ENCODE measurements at places on chromosomes 7 and 10.

- DNase-seq = no peak
Observed at GRCh38 chr7:17477182-17477581, 178.7 kb downstream of the AHR start.

DNA sequence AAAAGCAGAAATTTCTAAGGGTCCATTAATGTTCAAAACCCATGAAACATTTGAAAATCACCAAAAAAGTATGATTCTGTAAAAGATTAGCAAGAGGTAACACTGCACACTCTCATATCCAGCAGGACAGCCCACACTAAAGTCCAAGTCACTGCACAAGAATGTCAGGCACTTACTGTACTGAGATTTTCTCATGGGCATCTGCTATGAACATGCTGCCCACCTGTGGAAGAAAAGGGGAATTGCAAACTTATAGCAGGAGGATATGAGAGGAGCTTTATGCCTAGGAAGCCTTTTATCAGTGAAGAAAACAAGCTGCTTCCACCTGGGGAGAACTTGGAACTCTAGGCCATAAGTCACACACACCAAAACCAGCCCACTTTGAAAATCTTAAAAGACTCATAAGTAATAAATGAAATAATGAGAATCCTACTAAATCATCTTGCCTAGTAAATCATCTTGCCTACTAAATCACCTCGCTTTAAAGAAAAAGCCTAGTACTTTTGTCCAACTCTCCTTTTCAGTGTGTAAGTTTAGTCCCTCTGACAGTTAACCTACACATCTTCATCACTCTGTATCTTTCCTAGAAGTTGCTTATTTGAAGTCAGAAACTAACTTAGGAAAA, 46.1 kb downstream of the ARMH3 start:
- DNase-seq = peak; percentile 28

- no peak for DNase-seq
Observed at GRCh38 chr10:549391-549790, 140.1 kb downstream of the DIP2C start.

DNA sequence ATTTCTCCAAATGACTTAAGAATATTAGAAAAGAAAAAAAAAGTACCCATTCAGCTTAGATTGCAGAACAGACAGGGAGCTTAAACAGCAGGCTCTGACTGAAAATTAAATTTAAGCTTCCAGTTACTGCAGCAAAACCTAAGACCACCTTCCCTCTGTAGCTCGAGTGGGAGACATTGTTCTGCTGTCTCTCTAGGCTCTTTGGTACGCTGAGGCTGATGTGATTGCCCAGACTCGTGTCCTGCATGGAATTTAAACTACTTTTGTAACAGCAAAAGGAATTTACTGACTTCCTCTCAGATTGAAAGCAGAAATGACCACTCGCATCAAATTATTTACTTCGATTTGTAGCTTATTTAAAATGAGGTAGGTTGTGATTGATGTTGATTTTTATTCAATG, 124.6 kb downstream of the LRRTM3 start:
- DNase-seq = no peak

GRCh38 chr10:44064317-44064716, 320.6 kb downstream of the CXCL12 start:
- no peak for DNase-seq

- DNase-seq = no peak
Observed at GRCh38 chr7:1192171-1192676, 32.2 kb upstream of the ZFAND2A start.

GRCh38 chr7:108135446-108136190, 5.5 kb upstream of the LAMB4 start:
- no peak for DNase-seq

DNA sequence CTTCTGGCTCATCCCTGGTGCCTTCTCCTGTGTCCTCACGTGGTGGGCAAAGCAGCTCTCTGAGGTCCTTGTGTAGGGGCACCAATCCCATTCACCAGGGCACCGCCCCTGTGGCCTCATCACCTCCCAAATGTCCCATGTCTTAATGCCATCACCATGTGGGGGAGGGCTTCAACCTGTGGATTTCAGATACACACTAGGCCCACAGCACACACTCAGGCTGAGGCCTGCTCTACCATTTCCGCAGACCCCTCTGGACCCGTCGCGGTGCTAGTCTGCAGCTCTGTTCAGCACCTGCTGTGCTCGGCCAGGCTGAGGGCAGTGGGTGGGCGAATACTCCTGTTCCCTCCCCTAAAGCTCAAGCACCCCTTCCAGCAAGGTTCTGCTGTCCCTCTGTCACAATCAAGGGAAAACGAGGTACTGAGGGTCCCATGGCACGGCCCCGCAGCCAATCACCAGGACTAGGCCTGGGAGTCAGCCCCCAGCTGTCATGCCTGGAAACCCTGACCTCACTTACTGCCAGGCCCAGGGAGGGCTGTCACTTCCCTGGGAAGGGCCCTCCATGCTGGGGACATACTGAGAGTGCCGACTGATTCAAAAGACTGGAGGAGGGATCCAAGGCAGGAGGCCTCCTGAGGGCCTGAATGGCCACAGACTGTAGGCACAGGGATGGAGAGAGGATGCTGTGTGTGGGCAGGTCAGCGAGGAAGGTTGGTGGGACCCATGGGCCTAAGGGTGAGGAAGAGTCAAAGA, 123.8 kb upstream of the RET start:
- no peak for DNase-seq

- DNase-seq = no peak
Observed at GRCh38 chr10:95445223-95445836, 115.8 kb downstream of the SORBS1 start.

DNA sequence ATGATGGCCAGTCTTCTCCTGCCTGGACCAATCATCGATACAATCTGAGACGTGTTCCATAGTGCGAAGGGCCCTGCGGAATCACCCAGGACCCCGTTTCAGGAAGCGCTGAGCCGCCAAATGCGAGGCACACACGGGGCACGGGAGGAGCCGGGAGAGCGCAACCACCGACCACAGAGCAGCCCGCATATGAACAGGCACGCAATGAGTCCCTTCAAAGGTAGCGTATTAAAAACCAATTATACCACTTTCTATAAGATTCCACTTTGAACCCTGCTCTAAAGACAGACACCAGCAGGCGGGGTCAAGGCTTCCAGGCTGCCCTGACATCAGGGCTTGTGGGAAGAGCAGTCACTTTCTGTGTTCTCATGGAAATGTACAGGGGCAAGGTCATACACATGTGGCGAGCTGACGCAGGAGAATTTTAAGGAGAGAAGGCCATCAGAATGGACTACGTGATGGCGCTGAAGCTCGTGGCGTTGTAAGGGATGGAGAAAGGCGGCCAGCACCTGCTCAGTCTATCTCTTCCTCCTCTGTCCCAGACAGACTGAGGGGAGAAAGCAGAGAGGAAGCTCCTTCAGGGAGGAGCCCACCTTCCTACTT, 46.2 kb downstream of the AMZ1 start:
- DNase-seq = no peak

- no peak for DNase-seq
Observed at GRCh38 chr7:39293056-39293823, 273.0 kb upstream of the YAE1 start.

DNA sequence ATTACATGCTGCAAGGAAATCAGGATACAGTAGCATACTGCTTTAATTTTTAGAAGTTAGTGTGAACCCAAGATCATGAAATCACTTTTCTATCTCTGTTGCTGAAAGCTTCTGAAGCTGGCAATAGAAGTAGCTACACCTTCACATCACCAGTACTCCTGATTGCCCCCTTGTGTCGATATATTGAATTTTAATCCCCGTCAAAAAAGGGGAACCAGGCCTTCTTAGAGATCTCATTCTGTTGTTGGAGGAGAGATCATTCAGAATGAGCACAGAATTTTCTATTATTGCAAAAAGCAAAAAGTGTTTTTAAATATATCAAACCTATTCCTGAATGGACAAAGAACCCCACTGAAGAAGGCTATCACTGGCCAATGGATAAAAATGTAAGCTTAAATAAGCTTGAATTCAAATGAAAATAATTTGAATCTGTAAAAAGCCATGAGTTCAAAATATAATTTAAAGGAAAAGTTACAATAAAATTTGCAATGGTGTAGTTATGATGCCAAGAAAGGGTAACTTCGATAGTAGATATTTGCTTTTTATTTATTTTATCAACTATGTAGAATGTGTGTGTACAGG, 39.7 kb upstream of the TEX47 start:
- DNase-seq = peak; percentile 5

DNA sequence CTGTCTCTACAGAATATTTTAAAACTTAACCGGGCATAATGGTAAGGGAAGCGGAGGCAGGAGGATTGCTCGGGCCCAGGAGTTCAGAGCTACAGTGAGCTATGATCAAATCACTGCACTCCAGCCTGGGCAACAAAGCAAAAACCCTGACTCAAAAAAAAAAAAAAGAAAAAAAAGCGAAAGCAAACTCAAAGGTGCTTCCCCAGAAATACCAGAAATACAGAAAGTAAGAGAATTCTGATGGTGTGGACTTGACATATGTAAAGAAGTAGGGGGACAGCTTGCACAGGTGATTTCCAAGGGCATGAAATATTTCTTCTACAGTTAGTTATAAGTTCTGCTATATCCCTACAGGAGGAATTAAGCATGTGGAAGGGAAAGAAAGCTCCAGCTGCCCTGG, 69.7 kb upstream of the APBB1IP start:
- no peak for DNase-seq

DNA sequence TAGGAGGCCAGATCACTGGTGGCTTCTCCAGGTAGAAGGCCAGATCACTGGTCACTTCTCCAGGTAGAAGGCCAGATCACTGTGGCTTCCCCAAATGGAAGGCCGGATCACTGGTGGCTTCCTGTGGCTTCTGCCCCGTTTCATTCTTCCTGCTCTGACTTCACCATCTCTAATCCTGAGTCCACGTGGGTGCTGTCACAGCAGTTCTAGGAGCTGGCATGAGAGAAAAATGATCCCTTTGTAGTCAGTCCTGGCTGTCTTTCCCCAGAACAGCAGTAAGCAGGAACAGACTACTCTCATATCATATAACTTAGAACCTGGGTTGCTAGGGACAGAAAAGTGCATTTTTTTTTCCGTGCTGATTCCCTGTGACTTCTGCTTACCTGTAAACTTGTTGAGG, 90.9 kb downstream of the ACTR3B start:
- DNase-seq = no peak

DNA sequence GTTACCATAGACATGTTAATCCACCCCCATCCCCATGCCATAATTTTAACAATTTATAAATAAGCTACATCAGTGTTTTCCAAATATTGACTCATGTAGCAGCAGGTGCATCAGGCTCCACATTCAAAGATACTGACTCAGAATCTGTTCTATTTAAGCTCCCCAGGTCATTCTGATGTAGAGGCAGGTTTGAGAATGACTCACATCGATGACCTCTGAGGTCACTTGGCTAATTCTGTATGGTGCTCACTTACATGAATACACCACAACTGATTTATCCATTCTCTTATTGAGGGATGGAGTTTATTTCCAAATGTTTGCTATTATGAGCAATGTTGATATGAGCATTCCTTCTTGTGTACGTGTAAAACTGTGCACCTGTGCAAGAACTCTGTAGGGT, 1159.0 kb downstream of the TYW1 start:
- no peak for DNase-seq

- DNase-seq = no peak
Observed at GRCh38 chr7:101370836-101371235, 8.2 kb downstream of the COL26A1 start.

DNA sequence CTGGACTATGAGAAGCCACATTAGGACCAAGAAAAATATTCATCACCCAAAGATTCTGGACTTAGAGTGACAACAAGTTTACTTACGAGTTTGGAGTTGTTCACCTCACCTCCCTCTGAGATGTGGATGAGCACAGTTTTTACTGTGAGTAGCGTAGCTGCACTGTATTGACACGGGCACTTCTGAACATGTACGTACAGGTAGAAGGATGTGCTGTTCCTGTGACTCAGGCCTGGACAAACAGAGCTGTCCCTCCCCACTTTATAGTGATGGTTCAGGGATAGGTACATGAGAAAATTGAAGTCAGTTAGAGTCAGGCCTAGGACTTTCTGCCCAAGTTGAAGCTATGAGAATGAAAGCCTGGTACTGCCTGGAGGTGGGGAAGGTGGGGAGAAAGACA, 80.9 kb upstream of the DYNC1I1 start:
- no peak for DNase-seq

- DNase-seq = peak; percentile 58
Observed at GRCh38 chr7:74453322-74454011, at the start of gene GTF2IRD1. GTF2IRD1 (plus strand) TSS chr7:74453906; CDS start chr7:74508081, 54,175 bp downstream.

GRCh38 chr7:97090761-97091353, 26.6 kb upstream of the SDHAF3 start:
- DNase-seq = no peak

DNA sequence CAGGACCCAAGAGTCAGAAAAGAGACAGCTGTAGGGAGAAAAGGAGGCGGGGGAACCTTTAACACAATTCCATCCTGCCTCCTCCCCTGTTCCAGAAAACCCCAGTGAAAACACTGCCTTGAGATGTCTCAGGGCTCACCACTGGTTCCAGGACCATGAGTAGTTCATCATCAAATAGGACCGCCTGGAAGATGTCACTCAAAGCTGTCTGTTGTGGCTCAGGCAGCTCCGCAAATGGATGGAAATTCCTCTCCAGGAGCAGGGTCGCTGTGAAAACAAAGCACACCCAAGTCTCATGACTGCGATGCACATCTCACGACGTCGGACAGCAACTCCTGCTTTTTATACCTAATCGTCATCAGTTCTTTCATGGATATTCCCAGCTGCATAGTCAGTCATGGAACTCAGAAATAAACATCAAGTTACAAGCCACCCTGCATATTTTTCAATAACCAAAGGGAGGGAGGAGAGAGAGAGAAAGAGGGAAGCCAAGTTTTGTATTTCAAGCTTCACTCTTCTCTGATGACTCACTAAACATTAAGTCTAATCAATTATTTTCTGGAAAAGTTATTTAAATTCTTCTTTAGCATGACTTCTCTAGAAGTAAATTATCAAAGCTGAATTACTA, 49.2 kb downstream of the GSDME start:
- DNase-seq = no peak

- no peak for DNase-seq
Observed at GRCh38 chr10:71509444-71509843, 112.7 kb downstream of the CDH23 start.

DNA sequence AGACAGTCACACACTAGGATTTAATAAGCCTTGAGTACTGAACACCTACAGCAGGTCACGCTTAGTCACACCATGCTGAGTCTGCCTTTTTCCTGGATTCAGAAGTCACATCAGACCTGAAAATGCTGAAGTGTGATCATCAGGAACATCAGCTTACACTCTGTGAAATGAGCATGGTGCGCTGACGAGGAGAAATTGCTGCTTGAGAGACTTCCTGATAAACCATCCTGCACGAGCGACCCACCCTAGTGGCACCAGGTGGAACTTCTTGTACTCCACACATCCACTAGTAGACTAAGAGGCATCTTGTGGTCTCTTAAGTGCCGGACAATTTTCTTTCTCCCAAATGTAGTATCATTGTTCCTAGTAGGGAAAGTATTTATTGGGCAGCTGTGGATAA, 51.8 kb upstream of the MRLN start:
- DNase-seq = no peak

- DNase-seq = no peak
Observed at GRCh38 chr7:109224100-109224499, 654.4 kb downstream of the DNAJB9 start.

All from NCI-H1092 (cell line).